ENCODE measurements at places on chromosomes 7 and 10.

DNA sequence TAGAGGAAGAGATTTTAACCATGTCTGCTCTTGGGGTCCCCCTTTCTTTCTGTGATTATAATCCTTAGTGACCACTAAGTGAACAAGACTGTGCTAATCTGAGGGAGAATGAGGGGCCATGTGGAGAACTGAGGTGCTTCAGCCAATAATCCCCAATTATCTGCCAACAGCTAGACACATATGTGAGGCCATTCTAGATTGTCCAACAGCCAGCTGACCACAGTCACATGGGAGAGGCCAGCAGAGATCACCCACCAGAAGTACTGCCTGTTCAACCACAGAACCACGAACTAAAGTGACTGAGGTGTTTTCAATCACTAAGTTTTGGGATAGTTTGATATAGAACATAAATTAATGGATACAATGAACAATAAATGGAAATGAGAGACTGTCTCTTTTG lies 74.3 kb downstream of the SEMA3E start:
- DNase-seq = no peak

DNA sequence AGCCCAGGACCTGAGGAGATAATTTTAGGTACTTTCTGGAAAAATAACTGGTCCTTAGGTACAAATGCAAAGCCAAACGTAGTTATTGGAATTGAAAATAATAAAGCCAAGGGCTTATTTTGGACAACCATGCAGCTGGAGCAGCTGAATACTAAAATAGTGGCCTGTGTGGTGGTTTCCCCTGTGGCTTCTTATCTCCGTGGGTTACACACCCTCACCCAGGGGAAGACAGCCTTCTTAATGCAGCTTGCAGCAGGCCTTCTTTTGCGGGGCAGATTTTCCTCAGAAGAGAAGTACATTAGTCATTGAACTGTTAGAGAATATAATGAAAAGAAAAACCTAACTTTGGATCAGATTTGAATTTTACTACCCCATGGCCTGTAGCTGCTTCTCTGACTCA lies 133.5 kb downstream of the ST7 start:
- no peak for DNase-seq

- DNase-seq = no peak
These were observed 684.6 kb downstream of the MAGI2 start for GRCh38 chr7:78768859-78769258.

DNA sequence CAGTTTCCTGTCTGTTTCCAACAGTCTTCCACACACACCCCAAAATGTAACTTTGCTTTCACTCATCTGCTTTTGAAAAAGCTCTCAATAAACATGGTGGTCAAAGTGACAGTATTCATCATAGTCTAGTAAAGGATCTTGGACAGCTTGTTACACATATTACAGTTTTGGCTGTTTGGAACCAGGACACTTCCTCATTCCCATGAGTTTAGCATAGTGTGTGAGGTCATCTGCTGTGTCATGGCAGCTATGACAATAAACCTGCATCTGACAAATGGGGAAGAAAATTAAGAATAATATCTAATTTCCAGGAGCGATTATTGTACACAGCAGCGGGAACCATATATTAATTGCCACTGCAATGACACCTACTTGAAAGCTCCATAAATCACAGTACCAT lies 184.3 kb upstream of the SLC26A5 start:
- DNase-seq = no peak

DNA sequence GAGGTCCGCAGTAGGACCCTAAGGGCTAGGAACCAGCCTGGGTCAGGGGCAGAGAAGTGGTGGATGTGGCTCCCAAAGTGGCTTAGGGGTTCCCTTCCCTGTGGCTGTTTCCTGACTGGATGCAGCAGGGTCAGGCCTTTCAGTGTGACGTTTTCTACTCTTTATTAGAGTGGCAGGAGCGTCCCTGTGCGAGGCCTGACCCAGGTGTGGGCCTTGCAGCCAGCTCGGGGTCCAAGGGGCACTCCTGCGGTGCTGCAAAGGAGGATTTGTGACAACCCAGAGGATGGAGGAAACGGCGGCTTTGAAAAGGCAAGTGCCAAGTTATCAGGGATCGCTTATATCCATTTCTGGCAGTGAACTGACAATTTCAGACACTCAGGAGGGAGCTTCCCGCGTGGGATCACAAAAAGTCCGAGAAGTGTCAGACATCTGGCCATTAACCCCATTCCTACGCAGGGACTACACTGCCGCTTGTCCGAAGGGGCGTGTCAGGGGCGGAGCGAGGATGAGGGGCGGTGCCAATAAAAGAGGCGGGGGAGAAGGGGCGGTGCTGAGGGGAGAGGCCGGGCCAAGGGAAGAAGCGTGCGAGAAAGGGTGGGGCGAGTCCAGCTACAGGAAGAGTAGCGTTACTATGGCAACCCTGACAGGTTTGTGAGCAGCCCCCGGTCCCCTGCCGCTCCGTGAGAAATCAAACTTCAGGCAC lies 98.8 kb upstream of the ZNF722 start:
- DNase-seq = peak; percentile 79

DNA sequence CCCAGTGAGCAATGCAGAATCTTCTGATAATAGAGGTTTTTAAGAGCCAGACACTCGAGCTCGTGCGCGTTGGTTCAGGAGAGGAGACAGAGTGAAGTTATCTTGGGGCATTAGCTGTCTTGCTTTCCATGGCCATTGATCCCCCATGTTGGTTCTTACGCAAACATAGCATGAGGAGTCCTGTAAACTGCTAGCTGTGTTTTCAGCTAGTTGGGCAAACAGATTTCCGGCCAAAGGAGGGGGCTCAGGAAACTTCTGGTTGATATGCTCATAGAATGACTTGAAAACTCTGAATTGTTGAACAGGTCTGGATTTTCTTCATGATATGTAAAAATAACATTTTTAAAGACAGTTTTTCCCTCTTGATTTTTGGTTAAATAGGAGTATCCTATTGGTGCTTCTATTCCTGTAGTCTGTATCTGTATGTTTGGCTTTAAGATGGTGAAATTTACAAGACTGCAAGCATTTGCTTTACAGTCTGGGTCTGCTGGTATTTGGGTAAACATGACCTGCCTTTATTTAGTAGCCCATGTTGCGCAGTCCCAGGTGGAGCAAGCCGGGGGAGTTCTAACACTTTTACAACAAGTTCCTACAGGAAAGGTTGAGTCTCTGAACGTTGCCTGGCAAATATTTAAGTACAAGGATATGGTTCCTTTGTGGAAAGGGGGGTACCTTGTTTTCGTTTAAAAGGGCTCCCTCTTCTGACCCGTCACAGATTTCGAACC lies 218.4 kb upstream of the KCND2 start:
- DNase-seq = no peak

DNA sequence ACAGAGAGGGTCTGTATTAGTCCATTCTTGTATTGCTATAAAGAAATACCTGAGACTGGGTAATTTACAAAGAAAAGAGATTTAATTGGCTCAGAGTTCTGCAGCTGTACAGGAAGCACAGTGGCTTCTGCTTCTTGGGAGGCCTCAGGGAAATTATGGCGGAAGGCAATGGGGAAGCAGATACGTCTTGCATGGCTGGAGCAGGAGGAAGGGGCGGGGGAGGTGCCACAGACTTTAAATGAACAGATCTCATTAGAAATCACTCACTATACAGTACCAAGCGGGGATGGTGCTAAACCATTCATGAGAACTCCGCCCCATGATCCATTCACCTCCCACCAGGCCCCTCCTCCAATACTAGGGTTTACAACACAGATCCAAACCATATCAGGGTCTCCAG lies 3.7 kb upstream of the CALU start:
- no peak for DNase-seq

DNA sequence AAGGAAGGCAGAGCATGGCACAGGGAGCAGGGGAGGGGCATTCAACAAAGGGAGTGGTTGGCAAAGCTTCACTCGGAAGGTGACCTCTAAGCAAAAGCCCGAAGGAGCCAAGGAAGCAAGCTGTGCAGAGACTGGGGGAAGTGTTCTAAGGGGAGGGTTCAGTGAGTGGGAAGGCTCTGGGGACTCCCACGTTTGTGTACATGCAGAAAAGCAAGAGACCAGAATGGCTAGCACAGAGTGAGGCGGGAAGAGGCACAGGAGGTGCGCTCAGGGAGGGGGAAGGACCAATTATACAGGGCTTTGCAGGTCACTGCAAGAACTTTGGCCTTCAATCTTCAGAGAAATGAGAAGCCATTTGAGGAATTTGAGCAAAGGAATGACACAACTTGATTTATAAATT lies 7.4 kb downstream of the ARHGAP21 start:
- peak; percentile 11 for DNase-seq

DNA sequence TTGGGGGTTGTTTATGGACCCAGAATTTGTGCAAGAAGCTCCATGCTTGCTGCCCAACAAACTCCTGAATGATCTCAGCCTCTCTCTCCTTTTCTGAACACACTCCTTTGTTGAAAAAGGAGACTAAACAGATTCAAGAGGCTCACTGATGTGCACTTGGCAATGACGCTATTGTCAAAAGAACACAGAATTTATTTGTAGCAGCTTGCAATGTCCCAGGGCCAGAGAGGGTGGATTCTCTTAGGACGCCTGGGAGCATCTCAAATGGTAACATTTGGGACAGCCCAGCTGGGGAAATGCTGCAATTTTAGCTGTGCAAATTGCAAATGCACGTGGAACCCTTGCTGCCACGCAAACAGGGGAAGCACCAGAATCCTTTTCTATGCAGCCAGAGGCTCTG lies 79.9 kb downstream of the GPR26 start:
- no peak for DNase-seq

GRCh38 chr10:5812283-5813090 lies 747 bp downstream of the GDI2 start:
- peak; percentile 46 for DNase-seq

- no peak for DNase-seq
These were observed 196.8 kb downstream of the REEP3 start for GRCh38 chr10:63718006-63718405.

DNA sequence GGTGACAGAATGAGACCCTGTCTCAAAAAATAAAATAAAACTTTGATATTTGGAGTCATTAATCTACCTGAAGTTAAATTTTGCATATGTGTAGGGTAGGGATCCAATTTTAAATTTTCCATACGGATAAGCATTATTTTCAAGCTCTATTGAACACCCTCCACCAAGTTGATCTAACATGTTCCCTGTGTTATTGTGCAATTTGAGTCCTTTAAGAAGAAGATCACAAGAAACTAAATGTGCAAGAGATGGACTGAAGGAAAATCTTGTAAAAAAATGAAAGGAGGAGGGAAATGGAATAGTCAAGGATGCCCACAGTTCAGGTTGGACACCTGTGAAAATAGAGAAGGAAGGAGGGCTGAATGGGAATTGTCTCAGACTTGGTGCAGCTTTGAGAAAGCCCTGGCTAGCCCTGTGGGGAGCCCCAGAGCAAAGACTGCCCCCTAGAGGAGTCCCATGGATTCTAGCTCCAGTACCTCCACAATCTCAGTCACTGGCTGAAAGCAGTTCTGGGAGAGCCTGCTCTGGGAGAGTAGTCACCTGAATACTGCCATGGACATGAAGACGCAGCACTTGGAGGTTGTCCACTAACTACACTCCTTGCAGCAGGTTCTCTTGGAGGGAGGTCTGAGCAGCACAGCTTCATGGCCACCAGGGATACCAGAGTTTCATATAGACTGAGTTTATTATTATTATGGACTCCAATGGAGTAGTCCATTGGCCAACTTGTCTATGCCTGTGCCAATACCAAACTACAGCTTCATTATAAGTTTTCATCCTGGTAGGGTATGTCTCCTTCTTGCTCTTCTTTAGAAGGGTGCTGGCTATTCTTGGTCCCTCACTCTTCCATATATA lies 5.7 kb upstream of the TIAL1 start:
- DNase-seq = peak; percentile 13

DNA sequence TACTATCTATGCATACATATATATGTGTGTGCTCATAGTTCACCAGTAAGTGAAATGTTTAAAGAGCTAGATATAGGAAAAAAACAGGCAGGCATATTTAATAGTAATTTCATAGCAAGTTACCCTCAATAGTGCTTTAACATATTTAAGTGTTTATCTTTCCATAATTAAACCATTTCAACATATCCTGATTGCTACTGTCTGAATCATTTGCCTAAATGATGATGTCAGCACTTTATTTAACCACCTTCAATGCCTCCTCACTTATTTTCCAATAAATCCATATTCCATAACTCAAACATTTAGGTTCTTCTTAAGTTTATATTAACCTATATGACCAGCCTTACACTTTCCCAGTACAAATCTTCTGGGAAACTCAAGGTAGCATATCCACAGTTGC lies 601.1 kb downstream of the ARL4A start:
- no peak for DNase-seq

GRCh38 chr10:28677888-28678686 lies 766 bp downstream of the BAMBI start:
- DNase-seq = peak; percentile 27

DNA sequence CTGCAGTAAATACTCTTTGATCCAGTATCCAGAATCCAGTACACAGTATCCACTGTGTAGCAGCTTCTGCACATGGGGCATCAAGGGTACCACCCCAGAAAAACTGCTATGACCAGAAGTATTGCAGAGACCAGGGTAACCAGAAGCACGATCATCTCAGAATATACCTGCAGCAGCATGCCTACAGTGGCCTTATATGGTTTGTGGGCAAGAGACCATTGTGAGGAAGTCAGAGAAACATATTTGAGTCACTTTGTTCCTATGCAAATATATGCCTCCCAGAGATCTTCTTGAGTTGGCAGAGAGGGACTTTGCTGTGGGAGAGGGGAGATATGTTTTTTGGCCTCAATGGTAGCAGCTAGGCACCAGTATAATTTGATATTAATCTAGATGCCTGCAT lies 206.4 kb upstream of the LRRTM3 start:
- no peak for DNase-seq

DNA sequence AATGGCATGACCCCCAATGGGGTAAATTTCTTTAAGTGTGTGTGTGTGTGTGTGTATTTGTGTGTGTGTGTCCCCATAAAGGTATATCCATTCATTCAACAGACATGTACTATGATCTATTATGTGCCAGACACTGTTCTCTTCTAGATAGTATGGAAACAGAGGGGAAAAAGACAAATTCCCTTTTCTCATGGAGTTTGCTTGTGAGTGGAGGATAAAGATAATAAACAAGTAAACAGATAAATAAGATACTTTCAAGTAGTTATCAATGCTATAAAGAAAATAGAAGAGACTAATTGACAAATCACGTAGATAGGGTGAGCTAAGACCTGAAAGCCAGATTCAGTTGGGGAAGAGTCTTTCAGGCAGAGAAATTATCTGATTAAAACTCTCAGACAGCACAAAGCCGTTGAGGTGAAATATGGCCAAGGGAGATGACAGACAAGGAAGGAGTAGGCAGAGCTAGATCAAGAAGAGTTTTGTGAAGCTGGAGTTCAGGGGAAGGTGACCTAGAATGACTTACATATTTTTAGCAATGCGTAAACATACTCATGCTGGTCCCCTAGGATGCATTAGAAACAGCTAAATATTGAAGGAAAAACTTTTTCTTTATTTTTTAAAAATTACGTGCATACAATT lies 45.2 kb upstream of the DMTF1 start:
- DNase-seq = no peak

Data from thyroid gland (tissue), 4 donors.